ENCODE measurements at places on chromosomes 1 and 21.
A peak's percentile ranks its signal among the peaks of the same experiment; 100 is the strongest.

GRCh38 chr1:110556471-110556807 lies 37.5 kb upstream of the KCNA10 start:
- DNase-seq: no peak

GRCh38 chr1:64917328-64917861 lies 49.0 kb downstream of the JAK1 start:
- DNase-seq: no peak

DNA sequence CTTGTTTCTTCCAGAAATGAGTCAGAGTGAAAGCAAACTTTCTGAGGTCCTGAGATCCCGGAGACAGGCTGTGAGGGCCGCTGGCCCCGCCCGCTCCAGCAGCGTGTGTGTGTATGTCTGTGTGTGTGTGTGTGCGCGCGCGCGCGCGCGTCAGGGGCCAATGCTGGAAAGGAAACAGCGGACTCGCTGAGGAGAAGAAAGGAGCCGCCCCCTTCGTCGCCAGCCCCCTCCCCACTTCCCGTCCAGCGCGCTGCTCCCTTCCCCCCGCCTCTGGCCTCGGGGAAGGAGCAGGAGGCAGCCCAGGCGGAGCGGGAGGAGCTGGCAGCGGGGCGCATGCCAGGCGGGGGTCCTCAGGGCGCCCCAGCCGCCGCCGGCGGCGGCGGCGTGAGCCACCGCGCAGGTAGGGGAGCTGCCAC lies at the start of gene DISC1:
Gene DISC1 (plus strand): TSS at position 256 of the 416 bp plus-strand sequence. CDS start 78 bp downstream, at position 334.
- peak; percentile 90 for DNase-seq

DNA sequence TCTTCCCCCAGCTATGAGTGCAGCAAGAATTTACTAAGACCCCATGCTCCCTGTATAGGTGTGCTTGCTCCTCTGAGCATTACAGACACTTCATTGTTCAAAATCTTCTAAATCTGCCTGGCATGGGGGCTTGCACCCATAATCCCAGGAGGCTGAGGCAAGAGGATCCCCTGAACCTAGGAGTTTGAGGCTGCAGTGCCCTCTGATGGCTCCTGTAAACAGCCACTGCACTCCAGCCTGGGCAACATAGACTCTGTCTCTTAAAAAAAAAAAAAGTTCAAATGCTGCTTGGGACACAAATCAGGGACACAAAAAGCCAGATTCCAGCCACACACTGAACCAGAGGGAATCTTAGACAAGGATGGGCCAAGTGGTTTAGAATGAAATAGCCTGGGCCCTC lies 3.4 kb upstream of the ACOT7 start:
- peak; percentile 55 for DNase-seq

GRCh38 chr1:3316340-3316943 lies 138.0 kb upstream of the ARHGEF16 start:
- no peak for DNase-seq

- no peak for DNase-seq
These were observed 40.4 kb upstream of the GOLT1A start for GRCh38 chr1:204254031-204254661.

- DNase-seq: peak; percentile 71
These were observed 227.7 kb upstream of the SAMSN1 start for GRCh38 chr21:14773777-14774345.

GRCh38 chr1:209012443-209013196 lies 570.9 kb upstream of the CAMK1G start:
- no peak for DNase-seq

DNA sequence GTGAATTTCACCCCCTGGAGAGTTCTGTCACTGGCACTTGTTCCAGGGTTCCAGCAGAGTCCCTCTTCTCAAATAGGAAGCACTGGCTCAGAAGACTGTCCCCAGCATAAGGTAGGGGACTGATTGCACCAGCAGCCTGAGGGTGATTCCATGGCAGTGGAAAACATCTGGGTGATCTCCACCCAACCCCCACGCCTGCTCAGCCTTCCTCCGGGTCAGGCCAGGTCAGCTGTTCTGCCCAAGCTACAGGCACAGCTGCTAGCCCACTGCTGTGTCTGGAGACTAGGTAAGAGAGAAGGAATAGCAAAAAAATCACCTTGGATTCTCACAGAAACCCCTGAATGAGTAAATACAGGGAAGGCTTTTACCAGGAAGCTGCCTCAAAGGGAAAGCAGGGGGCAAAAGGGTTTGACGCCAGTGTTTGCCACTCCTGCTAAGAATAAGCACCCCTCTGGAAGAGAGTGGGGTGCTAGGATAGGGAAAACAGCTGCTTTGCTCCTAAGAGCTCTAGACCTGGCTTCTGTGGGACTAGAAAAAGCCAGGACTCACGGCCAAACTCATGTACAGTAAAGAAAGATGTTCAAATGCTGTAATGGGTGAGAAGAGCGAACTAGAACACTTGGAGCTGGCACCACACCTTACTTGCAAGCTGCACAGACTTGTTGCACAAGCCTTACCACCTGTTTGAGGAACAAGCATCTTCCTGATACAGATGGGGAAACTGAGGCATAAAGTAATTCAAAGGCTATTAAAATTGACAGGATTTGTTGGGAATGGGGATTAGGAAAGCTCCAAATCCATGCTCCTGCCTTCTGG lies 1.0 kb upstream of the DENND2D start:
- peak; percentile 44 for DNase-seq

DNA sequence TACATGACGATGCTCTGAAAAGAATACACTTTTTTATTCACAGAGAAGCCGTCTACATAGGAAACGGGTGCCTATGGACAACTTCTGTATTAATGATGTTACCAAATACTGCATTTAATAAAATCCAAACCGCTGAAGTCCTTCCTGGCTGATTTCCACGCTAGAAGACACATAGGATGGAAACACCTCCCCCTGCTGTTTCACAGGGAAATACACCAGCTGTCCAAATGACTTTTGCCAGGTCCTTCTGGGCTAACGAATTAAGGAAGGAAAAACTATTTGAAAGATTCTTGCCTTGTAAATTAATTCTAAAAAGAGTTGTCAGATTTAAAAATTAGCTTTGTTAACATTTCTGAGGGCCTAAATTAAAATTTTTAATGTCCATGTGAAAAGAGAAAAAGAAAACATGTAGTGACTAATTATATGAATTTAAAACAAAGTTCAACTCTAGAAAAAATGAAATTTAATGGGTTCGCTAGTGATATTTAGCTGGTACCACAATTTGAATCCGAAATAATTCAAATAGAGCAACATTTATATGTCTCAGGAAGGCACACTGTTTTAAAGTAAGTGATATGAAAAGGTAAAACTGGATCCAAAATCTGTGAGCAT lies 146.0 kb downstream of the RERE start:
- DNase-seq: peak; percentile 71

DNA sequence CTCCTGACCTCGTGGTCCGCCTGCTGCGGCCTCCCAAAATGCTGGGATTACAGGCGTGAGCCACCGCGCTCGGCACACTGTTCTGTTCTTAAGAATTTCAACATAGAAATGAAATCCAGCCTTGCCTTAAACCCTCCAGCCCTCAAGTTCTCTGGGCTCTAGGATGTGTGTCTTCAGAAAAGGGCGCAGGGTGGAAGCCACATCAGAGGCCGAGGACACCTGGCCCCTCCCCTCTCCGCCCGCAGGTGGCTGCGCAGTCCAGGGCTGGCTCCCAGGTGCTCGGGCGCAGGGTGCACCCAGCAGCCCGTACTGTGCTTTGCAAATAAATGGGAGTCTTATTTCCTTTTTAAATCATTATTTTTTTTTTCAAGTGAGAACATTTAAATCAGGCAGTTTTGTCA lies 2.0 kb upstream of the C1orf174 start:
- no peak for DNase-seq

GRCh38 chr1:190376044-190376443 lies 101.6 kb downstream of the BRINP3 start:
- DNase-seq: no peak

DNA sequence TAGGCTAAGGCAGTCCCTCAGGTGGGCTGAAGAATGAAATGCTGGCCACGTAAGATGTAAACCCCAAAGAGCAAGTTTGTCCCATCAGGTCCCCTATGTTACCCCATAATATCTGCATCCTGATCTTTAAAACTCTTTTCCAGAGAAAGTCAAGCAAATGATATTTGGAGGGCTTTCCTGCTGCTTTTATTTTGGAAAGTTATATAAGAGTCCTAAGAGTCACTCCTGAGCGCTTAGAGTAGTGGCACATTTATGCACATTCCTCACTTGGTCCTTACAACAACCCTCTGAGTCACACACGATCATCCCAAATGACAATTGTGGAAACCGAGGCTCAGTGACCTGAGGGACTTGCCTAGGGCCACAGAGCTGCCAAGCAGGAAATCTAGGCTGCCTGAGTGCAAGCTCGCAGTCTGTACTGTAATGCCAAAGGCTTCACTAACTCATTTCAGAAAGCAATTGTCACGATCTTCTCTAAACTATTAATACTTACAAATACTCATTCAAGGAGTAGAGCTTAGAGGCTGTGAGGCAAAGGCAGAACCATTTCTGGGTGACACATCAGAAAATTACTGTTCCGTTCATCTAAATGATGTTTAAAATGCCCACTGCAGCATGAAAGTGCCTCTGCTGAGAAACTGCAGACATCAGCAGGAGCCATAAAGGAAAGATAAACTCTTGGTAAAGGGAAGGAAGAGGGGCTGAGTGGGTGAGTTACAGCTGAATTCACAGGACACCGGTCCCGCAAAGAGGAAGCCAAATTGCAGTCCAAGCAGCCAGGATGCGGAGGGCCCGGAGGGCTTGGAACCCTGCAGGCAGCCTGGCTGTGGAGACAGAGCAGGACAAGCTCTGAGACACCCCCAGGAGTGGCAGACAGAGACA lies 30.8 kb downstream of the CAPZB start:
- peak; percentile 49 for DNase-seq

DNA sequence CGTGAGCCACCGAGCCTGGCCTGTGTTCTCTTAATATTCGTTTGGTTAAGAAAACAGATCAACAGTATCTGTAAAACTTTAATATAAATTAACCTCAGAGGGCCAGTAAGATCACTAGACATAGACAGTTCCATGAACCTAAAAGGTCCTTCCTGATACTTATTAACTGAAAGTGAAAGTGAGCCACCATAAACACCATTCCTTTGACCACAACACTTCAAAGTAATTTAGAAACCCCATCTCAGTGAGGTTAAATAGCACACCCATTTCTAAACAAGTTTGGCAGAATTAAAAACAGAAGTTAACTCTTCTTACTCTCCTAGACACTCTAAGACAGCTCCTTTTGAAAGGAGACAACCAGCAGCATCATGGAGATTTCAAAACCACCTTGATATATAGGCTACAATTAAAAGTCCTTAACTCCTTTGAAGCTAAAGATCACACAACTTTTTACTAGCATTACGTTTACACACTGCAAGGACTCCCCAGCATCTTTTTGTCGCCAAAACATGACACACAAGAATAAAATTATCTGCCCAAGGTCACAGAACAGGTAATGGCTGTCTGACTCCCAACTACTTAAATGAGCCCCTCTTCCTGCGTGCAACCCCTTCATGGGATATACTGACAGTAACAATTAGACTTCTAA lies 2.2 kb downstream of the RNF19B start:
- DNase-seq: peak; percentile 60

DNA sequence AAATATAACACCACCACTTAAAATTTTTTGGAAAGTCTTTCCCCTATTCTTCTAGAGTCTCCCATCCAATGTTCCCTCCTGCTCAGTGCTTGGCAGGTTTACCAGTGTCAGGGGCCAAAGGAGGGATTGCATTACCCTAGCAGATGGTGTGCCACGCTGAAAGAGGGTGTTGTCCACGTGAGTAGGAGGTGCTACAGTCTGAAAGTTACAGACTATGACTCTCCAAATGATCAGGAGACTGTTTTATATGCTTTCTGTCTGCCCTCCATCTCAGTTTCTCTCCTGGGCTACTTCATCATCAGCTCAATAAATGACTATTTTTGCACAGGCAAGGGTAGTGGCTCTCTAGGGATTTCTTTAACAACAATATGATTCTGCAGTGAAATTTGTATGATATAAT lies 31.3 kb upstream of the ANGPTL7 start:
- no peak for DNase-seq

DNA sequence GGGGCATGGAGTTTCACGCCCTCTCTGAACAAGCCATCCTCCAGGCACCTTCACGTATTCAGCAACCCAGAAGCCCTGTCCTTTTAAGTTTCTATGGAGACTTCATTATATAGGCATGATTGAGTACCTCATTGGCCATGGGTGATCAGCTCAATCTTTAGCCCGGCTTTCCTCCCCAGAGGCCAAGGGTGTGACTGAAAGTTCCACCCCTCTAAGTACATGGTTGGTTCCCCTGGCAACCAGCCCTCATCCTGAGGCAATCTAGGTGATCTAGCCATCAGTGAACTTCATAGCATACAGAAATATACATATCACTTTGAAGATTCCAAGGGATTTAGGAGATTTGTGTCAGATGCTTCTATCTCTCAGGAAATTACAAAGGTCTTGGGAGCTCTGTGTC lies 21.3 kb upstream of the DHX9 start:
- DNase-seq: no peak

DNA sequence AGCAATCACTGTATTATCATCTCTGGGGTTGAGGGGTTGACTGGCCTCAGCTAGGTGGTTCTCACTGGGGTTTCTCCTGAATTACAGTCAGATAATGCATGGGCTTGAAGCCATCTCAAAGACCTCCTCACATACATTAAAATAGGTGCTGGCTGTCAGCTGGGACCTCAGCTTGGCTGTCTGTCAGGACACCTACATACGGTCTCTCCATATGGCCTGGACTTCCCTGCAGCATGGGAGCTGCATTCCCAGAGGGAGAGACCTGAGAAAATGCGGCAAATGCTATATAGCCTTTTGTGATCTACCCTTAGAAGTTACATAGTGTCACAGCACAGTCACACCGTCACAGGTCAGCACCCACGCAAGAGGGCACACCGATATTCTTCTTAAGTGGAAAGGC lies 93.6 kb downstream of the TSEN15 start:
- no peak for DNase-seq

- DNase-seq: peak; percentile 82
These were observed 34.0 kb upstream of the BCAR3 start for GRCh38 chr1:93715529-93716126.

DNA sequence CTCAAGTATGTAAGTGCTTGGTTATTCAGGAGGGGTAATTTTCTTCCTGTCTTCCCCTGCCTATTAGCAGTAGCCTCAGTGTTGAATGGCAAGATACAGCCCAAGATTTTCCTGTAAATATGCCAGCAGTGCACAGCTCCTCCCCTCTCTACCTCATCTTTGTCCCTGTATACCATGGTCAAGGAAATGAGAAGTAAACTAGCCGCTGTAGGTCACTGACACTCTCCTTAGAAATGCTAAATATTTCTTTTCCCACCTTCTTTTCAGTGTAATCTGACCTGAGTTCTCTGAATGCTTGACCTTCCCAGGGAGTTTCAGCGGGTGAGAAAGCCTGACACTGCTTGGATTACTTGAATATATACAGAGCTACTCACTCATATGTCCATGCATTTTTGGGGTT lies 84.1 kb upstream of the ZNF326 start:
- no peak for DNase-seq

Measured in Karpas-422 (cell line).